ENCODE measurements at places on chromosomes 2 and 18. TPM values are rescaled to one million over a fixed set of nuclear protein-coding genes. Genes with fewer than 3 reads are reported as not detected.

EFHD1 gene
- total RNA-seq, result 1.4 TPM

AQP4 gene
- 0.35 TPM for total RNA-seq

SPATA3 gene
- not detected for total RNA-seq

DNA sequence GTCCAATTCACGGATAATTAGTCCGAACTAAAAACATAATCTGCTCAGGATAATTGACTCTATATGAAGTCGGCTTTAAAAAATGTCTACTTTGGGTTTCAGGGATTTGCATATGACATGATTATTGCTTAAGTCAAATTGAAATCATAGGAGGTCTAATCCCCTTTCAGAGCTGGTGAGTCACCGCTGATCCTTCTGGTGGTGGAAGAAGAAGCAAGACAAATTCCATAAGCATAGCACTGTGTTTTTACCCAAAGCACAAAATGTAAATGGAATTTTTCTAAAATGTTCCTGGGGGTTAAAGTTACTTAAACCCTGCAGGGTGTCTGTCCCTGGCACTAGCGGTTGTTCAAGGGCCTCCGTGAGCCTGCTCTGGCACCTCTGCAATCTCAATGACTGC, 460.2 kb downstream of the LRATD1 start:
- H3K27me3 ChIP-seq, result no peaks in the 10 kb centered on the region
- no peaks in the 10 kb centered on the region for H3K4me1 ChIP-seq
- H3K36me3 ChIP-seq, result no peaks in the 10 kb centered on the region
- H3K27ac ChIP-seq, result no peak overlapping the region
- no peak for DNase-seq
- H3K4me3 ChIP-seq, result no peak overlapping the region
